Fibroblast of mammary gland (primary cell): ENCODE measurements at places on chromosomes 7 and 10.

- DNase-seq: peak; percentile 13
These were observed 46.6 kb downstream of the LRRN3 start for GRCh38 chr7:111137296-111138192.

GRCh38 chr7:100824499-100825214 lies 2.7 kb downstream of the EPHB4 start:
- DNase-seq: no peak

GRCh38 chr7:144063710-144064109 lies 5.9 kb upstream of the OR2A25 start:
- no peak for DNase-seq

- DNase-seq: no peak
These were observed 60.0 kb downstream of the CHN2 start for GRCh38 chr7:29254591-29254990.

GRCh38 chr7:49790209-49790608 lies 16.8 kb downstream of the VWC2 start:
- no peak for DNase-seq
